Prostate gland (tissue), 2 donors: ENCODE measurements at places on chromosomes 1 and 21. TPM values are rescaled to one million over a fixed set of nuclear protein-coding genes. Genes with fewer than 3 reads are reported as not detected.

- H3K4me1 ChIP-seq, result no peaks in the 10 kb centered on the region
- H3K27ac ChIP-seq, result no peak overlapping the region
- no peak overlapping the region for H3K4me3 ChIP-seq
- H3K36me3 ChIP-seq, result no peaks in the 10 kb centered on the region
- H3K27me3 ChIP-seq, result no peaks in the 10 kb centered on the region
- no peak for DNase-seq
These were observed 21.2 kb upstream of the PLA2G2C start for GRCh38 chr1:20207546-20207945.

DNA sequence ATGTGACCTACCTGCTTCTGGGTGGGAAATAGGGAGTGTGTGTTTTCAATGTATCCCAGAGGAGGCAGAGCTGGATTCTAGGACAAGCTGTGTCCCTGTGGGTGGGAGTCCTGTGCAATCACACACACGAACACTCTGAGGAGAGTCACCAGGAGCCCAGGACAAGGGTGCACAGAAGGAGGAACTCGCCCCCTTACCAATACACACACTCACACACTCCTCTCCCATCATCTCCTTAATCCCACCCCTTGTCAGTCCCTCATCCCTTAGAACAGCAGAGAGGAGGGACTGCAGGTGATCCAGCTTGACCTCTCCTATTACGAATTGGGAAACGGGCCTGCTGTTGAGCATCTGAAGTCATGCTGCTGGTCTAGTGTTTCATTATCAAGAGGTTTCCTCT lies 8.5 kb upstream of the MYBPHL start:
- DNase-seq, result no peak
- H3K4me1 ChIP-seq, result no peaks in the 10 kb centered on the region
- H3K4me3 ChIP-seq, result no peak overlapping the region
- H3K27me3 ChIP-seq, result no peaks in the 10 kb centered on the region
- H3K36me3 ChIP-seq, result no peaks in the 10 kb centered on the region

DNA sequence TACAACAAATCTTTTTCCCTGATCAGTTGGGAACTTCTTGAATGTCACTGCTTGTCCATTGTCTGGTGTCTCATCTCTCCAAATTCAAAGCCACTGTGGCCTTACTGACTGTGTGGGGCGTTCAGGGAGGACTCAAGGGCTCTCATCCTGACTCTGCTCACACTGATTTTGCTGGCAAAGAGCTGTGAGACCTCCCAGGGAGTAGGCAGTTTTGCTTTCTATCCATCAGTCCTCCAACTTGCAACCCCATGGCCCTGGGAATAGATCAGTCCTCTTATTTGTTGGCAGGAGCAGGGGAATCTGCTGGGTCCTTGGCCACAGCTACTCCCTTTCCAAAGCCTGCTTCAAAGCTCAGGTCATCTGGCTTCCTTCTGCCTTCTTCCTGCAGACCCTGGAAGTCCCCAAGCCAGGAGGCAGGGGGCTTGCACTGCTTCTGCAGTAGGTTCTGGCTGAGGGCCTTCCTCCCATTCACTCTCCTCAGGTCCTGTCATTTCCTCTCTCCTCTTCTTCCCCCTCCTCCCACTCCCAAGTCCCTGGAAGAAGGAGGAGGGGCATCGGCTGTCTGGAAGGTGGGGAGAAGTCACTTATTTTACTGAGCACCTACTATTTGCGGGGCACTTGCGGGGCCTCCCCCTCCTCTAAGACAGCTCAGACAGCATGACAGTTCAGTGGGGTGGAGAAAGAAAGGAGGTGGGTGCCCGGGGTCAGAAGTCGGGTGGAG lies 876 bp upstream of the NAV1 start:
- no peak for DNase-seq
- H3K36me3 ChIP-seq, result no peaks in the 10 kb centered on the region
- H3K4me3 ChIP-seq, result no peak overlapping the region
- H3K27ac ChIP-seq, result peak overlapping the region; percentile 68
- no peaks in the 10 kb centered on the region for H3K27me3 ChIP-seq

DNA sequence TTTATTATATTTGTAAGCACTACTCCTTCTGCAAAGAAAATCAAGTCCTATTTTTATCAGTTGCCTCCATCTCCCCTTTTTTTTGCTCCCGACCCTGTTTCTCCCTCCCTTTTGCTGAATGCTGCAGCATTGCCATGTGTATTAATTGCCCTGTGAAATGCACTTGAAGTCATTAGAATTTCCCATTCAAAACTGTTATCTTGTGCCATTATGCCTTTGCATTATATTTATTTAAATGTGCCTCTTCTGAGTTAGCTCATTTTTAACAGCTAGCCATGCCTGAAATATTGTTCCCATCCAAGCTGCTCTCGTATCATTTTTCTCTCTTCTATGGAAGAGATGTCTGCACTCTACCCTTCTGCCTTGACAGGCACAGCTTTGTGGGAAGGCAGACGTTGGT lies 404.0 kb upstream of the PLXNA2 start:
- H3K27me3 ChIP-seq, result no peaks in the 10 kb centered on the region
- no peak overlapping the region for H3K4me3 ChIP-seq
- H3K27ac ChIP-seq, result no peak overlapping the region
- H3K36me3 ChIP-seq, result no peaks in the 10 kb centered on the region
- no peak for DNase-seq
- H3K4me1 ChIP-seq, result no peaks in the 10 kb centered on the region

GRCh38 chr1:61202854-61203598 lies 120.7 kb downstream of the NFIA start:
- no peaks in the 10 kb centered on the region for H3K4me1 ChIP-seq
- DNase-seq, result no peak
- H3K36me3 ChIP-seq, result no peaks in the 10 kb centered on the region
- H3K27ac ChIP-seq, result peak overlapping the region; percentile 42
- H3K27me3 ChIP-seq, result no peaks in the 10 kb centered on the region
- H3K4me3 ChIP-seq, result peak overlapping the region; percentile 5

GRCh38 chr1:48687282-48688045 lies 89.2 kb downstream of the BEND5 start:
- H3K4me3 ChIP-seq, result no peak overlapping the region
- no peaks in the 10 kb centered on the region for H3K4me1 ChIP-seq
- no peaks in the 10 kb centered on the region for H3K36me3 ChIP-seq
- H3K27ac ChIP-seq, result no peak overlapping the region
- no peaks in the 10 kb centered on the region for H3K27me3 ChIP-seq

DNA sequence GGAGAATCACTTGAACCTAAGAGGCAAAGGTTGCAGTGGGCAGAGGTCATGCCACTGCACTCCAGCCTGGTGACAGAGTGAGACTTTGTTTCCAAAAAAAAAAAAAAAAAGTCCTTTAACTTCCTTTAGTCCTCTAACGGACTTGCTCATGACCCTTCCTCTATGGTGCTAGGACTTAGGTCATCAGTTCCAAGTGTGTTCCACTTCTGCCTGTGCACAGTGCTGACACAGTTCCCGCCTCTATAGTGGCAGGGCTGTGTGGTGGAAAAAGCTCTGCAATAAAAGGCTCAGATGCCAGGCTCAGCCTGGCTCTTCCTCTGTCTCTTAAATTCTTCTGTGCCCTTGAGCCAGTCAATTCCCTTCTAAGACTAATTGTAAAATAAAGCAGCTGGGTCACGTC lies 22.0 kb downstream of the CC2D1B start:
- DNase-seq, result no peak
- H3K36me3 ChIP-seq, result no peaks in the 10 kb centered on the region
- no peaks in the 10 kb centered on the region for H3K4me1 ChIP-seq
- H3K4me3 ChIP-seq, result no peak overlapping the region
- no peaks in the 10 kb centered on the region for H3K27me3 ChIP-seq
- no peak overlapping the region for H3K27ac ChIP-seq

GRCh38 chr1:187788718-187789117 lies 960.0 kb downstream of the PLA2G4A start:
- H3K4me1 ChIP-seq, result no peaks in the 10 kb centered on the region
- no peak overlapping the region for H3K27ac ChIP-seq
- no peak for DNase-seq
- H3K27me3 ChIP-seq, result no peaks in the 10 kb centered on the region

DNA sequence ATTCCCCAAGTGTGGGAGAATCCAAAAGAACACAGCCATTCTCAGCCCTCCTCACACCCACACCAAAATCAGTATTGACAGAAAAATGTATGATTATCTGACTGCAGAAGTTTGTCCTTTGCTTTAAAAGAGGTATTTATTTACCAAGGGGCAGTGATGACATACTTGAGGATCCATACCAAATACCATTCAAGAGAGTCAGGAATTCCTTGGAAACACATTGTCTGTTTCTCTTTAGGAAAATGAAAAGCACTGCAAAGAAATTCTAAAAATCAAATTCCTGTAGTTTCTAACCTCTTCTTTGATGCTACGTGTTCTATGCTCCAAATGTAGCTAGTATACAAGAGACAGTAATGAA lies 509.6 kb upstream of the CXADR start:
- no peak overlapping the region for H3K4me3 ChIP-seq
- H3K4me1 ChIP-seq, result no peaks in the 10 kb centered on the region
- no peaks in the 10 kb centered on the region for H3K36me3 ChIP-seq
- DNase-seq, result no peak

DNA sequence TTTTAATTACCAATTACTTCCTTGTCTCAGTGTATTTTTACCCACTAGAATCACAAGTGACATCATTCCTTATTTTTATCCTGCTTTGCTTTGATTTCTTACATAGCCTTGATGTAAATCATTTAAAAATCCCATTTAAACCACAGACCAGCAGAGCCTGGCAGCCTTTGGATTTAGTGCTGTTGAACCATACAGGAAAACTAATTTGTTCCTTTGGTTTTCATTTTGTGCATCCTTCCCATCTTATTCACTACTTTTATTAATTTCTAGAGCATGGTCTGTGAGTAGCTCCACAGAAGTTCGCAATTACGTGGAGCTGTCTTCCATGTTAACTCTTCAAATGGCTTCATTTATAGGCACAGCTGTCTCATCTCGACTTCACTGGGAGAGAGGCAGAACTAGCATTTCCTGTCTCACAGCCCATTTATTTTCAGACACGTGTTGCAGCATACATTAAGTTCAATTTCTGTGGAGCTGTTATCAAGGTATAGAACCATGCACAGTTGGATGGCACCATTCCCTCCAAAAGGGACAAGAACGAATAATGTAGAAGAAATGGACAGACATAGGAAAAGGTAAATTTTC lies 235.3 kb downstream of the MRPL39 start:
- no peaks in the 10 kb centered on the region for H3K4me1 ChIP-seq
- H3K36me3 ChIP-seq, result no peaks in the 10 kb centered on the region
- DNase-seq, result no peak
- H3K4me3 ChIP-seq, result no peak overlapping the region

DNA sequence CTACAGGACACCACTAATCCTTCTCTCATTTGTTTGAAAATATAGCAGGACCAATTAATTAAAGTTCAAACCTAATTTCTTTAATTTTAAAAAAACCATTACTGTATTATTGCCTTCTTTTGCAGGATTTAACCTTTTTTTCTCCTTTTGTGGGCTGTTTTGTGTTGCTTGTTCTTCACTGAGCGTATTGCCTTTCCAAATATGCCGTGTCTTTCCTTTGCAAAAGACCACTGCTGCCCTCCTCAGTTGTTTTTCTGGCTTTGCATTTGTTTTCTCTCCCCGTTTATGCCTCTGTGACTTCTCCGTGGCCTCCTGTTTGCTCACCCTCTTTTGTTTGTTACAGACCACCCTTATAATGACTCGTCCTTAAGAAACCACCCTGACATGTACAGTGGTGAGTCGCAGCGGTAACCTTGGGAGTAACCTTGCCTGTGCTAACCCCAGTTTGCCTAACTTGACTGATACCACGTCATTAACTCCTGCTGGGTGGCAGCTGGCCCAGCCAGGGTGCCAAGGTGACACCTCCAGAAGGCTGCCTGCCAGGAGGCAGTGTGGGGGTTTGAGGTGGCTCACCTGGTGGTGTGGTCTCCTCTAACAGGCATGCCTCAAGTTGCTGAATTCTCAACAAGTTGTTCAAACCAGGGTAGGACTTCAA lies 81.1 kb upstream of the CNTN2 start:
- H3K36me3 ChIP-seq, result no peaks in the 10 kb centered on the region
- no peaks in the 10 kb centered on the region for H3K27me3 ChIP-seq
- H3K4me1 ChIP-seq, result no peaks in the 10 kb centered on the region
- DNase-seq, result no peak

Gene PAX7
- total RNA-seq, result not detected

Gene GPR52
- total RNA-seq, result 6.0 TPM

Gene SERPINC1
- total RNA-seq, result not detected

Gene PGLYRP4
- total RNA-seq, result not detected

Gene KCNJ9
- total RNA-seq, result 0.51 TPM

Gene SAMD13
- total RNA-seq, result 3.4 TPM

Gene BOLA1
- total RNA-seq, result 40.6 TPM

Gene SLC44A5
- 3.3 TPM for total RNA-seq

Gene ALPL
- 6.3 TPM for total RNA-seq

Gene TMEM269
- total RNA-seq, result 0.14 TPM
